ENCODE measurements at places on chromosomes 12 and 14.

DNA sequence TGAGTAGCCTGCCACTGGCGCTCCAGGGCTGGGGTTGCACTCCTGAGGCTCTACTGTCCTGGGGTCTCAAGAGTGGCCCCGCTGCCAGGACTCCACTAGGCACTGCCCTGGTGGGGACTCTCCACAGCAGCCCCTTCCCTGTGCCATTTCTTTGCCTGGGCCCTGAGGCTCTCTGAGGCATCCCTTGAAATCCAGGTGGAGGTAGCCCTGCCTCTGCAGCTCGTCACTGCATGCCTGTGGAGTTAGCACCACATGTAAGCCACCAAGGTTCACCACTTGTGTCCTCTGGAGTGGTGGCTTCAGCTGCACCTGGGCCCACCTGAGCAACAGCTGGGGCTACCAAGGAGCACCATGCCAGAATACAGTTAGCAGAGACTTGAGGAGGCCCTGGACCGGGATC is 39.9 kb upstream of the BATF start:
- no peak for DNase-seq

GRCh38 chr14:66371776-66372175 is 114.4 kb upstream of the CCDC196 start:
- DNase-seq: no peak

DNA sequence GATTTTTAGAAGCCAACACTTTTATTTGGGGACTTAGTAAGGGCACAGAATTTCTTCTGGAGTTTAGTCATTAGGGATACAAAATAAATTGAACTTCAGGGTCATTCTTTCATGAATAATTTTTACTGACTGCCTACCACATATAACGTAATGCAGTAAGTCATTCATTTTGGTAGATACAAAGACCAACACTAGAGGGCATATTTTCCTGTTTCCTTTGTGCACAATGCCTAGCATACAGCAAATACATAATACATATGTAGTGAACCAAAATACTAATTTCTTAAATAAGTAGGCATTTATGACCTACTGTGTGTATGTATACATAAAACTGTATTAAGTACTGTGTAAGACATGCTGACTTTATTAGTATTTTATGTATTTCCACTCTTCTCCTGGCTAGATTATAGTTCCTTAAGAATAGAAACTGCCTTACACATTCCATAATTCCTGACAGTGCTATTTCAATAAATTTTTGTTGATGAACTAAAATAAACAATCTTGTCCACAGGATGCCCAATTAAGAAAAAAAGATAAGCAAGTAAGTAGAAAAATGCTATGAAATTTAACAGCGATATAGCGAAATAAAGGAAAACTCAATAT is 47.9 kb downstream of the PPP1R12A start:
- DNase-seq: peak; percentile 56

DNA sequence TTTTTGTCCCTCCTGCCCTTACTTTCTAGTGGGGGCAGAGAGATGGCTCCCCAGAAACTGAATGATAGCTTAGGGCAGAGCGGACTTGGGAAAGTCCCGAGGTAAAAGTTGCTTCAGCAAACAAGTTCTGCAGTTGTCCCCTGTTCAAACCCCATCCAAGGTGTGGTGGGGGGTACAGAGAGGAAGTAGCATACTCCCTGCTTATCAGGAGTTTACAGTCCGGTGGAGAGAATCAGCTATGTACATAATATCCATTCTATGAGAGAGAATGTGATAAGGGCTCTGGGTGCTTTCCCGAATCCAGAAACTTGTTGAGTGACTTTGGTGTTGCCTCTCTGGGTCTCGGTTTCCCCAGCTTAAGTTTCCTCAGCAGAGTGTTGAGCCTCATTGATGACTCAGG is 40.4 kb upstream of the VRK1 start:
- no peak for DNase-seq

- peak; percentile 16 for DNase-seq
Observed at GRCh38 chr12:52774629-52775250, 2.4 kb downstream of the KRT76 start.

DNA sequence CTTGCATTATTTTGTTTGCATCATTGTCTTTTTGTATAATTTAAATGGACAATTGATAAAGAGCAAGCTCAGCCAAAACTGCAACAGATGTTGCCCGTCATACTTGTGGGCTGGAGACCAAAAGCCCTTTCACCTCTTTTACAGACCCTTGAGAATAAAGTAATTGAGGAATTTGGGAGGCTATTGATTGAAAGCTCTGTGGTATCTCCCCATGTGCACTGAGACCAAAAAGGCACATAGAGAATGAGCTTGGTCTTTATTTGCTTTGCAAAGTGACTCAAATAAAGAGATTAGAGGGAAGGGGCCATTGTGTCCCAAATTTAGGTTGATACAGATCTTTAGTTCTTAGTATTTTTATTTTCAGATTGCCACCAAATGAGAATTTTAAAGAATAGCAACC is 617.6 kb downstream of the TRHDE start:
- no peak for DNase-seq

DNA sequence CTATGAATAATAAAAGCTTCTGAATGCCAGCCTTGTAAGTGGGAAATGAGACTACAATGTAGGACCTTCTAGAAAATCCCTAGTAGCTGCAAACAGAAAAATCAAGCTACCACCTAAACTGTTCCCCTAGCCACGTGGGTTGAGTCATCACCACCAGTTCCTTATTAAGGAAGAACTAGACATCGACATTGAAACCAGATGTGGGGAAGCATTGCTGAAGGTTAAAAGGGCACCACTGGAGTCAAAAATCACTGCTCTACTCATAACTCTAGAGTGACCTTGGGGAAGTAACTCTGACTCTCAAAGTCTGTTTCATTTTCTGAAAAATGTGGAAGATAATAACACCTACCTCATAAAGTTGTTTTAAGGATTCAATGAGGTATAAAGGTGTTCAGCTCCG is 9.4 kb upstream of the CNIH1 start:
- no peak for DNase-seq

DNA sequence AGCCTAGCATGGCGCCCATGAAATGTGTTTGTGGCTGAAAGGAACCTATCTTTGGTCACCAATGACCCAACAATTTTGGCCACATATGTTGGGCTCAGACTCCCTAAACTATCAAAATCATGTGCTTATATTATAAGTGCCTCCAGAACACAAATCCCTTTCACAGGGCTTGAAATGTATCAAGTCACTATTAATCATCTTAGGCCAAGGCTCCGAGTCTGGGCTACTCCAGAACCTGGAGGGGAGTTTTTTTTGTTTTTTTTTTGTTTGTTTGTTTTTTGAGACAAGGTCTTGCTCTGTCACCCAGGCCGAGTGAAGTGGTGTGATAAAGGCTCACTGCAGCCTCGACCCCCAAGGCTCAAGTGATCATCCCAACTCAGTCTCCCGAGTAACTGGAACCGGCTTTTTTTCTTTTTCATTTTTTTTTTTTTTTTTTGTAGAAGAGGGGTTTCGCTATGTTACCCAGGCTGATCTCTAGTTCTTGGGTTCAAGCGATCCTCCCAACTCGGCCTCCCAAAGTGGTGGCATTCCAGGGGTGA is 989 bp upstream of the DRAM1 start:
- DNase-seq: peak; percentile 45

- no peak for DNase-seq
Observed at GRCh38 chr12:113649256-113649830, 177.7 kb upstream of the LHX5 start.

GRCh38 chr14:73731111-73731510 is 16.9 kb upstream of the PNMA1 start:
- DNase-seq: no peak

GRCh38 chr12:105920161-105920684 is 218.5 kb downstream of the NUAK1 start:
- no peak for DNase-seq

DNA sequence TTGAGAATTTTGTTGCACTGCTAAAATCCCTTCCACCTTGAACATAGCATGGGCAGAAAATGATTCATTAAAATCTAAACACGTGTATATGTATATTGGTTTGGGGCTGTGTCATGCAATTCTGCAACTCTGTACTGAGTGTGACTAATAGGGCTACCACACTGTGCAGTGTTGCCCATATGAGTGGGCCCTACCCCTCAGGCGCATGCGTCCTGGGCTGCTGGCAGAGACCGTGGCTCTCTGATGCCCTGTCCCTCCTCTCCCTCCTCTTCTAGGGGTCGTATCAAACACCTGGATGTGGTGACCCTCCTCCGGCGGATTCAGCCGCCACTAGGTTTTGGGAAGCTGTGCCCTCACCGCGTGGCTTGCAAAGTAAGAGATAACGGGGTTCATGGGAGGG is 128.4 kb upstream of the FKBP4 start:
- no peak for DNase-seq

DNA sequence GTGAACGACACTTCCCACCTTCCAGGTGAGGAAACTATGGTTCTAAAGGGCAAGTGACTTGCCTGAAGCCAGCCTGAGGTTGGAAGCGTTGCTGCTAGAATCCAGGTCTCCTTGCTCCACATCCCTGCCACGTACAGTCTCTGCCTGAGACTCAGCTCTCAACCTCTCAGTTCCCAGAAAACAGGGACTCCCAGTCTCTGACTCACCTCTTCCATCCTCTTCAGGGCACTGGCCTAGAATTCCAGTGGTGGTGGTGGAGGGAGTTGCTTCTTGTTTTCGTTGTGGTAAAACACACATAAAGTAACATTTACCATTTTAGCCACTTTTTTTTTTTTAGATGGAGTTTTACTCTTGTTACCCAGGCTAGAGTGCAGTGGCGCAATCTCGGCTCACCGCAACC is 7.3 kb downstream of the GPR68 start:
- DNase-seq: no peak

DNA sequence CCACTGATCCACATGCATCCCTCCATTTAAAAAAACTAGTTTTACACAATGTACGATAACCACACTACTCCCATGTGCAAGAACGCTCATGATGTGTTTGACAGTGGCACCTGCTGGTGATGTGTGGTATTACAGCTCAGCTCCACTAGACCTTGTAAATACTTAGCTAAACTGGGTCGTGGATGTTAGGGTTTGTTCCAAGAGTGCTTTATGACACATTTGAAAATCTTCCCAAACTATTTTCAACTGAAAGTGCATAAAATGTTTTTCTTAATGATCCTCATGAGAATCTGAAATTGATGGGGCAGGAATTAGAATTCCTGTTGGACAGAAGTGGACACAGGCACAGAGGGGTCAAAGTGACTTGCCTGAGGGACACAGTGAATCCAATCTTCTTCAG is 99.2 kb downstream of the SCARB1 start:
- no peak for DNase-seq

DNA sequence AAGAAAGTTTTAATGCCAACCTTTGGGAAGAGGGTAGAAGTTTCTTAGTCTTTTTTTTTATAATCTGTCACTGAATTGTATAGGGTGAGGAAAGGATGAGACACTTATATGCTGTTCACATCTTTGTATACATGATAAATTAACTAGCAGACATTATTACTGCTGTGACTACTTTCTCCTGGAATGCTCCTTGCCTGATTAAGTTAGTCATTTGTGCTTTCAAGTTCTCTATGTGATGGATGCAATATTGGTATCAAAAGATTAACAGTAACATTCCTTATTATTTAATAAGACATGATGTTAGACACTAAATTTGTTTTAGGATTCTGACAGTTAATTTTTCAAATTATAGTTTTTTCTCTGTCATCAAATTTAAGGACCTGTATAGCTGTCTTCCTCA is 223.4 kb upstream of the GARIN2 start:
- no peak for DNase-seq

- no peak for DNase-seq
Observed at GRCh38 chr14:65287264-65288131, 125.0 kb upstream of the FUT8 start.

- DNase-seq: no peak
Observed at GRCh38 chr14:103692159-103692558, 23.1 kb downstream of the XRCC3 start.

DNA sequence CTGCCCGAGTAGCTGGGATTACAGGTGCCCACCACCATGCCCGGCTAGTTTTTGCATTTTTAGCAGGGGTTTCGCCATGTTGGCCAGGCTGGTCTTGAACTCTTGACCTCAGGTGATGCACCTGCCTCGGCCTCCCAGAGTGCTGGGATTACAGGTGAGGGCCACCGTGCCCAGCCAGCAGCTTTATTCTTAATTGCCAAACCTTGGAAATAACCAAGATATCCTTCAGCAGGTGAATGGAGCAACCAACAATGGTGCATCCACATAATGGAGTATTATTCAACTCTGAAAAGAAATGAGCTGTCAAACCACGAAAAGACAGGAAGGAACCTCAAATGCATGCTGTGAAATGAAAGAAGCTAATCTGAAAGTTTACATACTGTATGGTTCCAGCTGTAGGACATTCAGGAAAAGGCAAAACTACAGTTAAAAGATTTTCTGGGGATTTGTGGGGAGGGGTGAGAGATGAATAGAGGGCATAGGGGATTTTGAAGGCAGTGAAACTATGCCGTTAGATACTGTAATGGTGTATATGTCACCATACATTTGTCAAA is 118.8 kb upstream of the CCND2 start:
- DNase-seq: no peak

GRCh38 chr14:71336489-71337192 is 429.4 kb downstream of the PCNX1 start:
- DNase-seq: no peak

DNA sequence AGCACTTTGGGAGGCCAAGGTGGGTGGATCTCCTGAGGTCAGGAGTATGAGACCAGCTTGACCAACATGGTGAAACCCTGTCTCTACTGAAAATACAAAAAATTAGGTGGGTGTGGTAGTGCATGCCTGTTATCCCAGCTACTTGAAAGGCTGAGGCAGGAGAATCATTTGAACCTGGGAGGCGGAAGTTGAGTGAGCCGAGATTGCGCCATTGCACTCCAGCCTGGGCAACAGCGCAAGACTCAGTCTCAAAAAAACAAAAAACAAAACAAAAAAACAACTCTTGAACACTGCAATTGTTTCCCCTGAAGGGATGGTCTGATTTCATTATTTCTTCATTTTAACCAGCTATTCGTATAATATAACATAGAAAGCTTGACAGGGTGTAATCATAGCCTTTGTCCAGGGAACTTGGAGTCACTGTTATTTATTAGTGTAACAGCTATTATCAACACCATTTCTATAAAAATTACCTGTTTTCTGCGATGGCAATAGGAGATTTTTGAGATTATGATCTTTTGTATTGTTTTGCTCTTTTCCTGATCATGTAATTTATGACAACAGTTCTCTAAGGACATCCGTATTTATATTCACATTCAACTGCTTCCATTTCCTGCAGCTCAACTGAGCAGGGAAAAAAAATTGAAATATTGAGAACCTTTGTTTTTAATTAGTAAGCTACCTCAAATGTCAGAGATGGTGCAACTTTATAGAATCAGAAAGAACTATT is 94.7 kb downstream of the DIP2B start:
- no peak for DNase-seq

DNA sequence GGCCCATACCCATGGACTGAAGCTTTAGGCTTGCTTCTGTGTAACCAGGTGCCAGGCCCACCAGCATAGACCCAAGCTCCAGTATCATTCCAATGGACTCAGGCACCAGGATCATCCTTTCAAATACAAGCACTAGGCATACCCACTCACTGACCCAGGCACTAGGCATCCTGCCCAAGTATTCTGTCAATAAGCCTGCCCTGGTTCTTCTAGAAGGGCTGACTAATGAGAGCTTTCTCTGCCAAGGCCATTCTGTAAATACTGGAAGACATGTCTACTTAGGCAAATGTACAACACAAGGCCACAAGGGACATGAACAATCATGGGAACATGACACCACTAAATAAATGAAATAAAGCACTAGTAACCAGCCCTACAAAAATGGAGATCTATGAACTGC is 352.2 kb downstream of the FSCB start:
- no peak for DNase-seq

Measured in Caki2 (cell line).